ENCODE measurements at places on chromosomes 3 and 15.

DNA sequence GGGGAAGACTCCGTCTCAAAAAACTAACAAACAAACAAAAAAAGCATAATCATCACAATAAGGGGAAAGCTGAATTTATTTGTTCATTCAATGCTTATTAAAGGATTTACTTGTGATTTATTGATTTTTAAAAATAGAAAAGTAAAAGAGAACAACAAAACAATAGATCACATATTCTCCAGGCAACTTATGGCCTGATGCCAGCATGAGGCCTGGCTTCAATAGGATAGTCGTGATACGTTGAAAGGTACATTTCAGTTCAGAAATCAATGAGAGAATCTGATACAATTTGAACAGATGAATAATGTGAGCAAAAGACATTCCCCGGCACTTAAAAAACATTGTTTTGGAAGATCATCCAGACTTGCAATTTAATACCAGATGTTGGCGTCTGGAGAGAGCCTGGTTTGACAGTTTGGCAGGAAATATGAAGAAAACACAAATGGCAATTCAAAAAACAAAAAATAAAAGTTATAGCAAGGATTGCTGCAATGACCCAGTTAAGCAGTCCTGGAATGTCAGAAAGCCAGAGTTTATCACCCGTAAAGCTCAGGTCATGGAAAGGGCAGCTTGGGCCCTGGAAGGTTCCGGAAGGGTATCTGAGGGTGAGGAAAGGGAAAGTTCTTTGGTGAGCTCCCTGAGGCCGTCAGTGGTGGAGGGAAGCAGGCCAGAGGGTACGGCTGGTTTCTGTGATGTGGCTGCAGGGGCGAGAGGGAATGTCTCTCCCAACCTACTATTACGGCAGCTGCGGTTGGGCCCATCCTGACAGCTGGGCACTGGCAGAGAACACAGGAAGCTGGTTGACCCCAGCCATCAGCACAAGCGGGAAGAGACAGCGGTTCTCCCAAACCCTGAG lies 230.2 kb upstream of the HES1 start:
- no peak for DNase-seq

GRCh38 chr3:79255702-79256101 lies 512.1 kb downstream of the ROBO1 start:
- no peak for DNase-seq

GRCh38 chr15:70856177-70856883 lies 2.4 kb upstream of the LARP6 start:
- no peak for DNase-seq

GRCh38 chr3:190127195-190127594 lies 6.5 kb upstream of the P3H2 start:
- DNase-seq, result no peak

GRCh38 chr3:54822206-54822605 lies 105.7 kb downstream of the LRTM1 start:
- no peak for DNase-seq

GRCh38 chr3:3587647-3587972 lies 211.6 kb upstream of the LRRN1 start:
- no peak for DNase-seq

DNA sequence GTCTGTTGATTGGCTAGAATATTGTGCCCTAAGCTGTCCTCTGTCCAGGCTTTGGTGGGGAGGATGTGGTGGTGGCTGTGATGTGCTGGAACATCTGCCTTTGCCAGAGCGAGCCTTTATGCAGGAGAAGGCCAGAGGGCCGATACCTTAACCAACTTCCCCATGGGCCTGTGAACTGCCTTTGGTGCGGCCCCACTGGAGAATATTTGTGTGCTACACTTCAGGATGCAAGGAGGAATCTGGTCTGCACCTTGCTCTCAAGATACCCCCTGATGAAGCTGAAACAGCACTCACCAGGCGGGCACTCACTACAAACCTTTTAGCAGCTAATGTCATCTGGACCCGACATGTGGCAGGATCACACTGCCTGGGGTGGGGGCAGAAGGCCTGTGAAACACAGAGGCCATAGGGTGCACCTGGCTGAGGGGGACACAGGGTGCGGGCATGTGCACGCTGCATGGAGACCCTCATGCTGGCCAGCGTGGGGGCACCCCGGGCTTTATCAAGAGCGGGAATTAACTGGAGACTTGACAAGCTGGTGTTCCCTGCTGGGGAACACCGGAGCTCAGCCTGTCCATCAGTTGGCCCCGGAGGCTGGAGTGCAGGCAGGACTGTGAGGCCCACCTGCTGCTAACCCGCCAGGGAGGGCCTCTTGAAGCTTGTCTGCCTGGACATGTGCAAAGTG lies 16.4 kb downstream of the PRR23E start:
- no peak for DNase-seq

DNA sequence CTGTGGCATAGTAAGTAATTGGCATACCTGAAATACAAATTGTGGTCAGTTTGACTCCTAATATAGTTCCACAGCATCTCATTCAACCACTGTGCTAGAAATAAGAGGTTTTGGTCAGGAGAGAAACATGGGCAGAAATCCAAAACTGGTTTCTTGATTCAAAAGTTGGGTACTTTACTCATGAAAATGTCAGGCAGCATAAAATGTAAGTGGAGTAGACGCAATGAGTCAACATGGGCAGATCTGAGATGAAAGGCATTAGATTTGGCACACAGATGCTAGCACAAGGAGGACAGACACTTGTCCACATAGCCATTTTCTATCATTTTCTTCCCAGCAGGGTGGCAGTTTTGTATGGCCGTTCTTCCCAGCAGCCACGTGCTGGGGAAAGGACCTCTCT lies 255.8 kb upstream of the CDIN1 start:
- no peak for DNase-seq

DNA sequence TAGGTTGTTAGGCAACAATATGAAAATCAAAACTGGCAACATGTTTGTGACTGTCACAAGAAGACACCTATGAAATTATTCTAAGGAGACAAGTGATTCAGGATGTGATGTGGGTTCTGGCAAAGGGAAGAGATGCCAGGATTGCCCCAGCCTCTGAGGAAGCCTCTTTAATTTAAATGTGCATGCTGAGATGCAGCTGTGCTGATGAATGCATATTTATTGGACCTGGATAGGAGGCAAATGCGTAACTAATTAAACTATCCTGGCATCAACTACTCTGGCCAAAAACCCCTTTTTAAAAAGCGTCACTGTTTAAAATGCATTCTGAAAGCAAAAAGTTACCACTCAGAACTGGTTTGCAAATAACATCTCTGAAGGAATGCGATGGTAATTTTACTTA lies 176.5 kb upstream of the DPH6 start:
- DNase-seq, result no peak

GRCh38 chr3:119937229-119937628 lies 155.3 kb downstream of the NR1I2 start:
- DNase-seq, result peak; percentile 49

- no peak for DNase-seq
These were observed 29.3 kb downstream of the PDIA5 start for GRCh38 chr3:123096126-123096525.

DNA sequence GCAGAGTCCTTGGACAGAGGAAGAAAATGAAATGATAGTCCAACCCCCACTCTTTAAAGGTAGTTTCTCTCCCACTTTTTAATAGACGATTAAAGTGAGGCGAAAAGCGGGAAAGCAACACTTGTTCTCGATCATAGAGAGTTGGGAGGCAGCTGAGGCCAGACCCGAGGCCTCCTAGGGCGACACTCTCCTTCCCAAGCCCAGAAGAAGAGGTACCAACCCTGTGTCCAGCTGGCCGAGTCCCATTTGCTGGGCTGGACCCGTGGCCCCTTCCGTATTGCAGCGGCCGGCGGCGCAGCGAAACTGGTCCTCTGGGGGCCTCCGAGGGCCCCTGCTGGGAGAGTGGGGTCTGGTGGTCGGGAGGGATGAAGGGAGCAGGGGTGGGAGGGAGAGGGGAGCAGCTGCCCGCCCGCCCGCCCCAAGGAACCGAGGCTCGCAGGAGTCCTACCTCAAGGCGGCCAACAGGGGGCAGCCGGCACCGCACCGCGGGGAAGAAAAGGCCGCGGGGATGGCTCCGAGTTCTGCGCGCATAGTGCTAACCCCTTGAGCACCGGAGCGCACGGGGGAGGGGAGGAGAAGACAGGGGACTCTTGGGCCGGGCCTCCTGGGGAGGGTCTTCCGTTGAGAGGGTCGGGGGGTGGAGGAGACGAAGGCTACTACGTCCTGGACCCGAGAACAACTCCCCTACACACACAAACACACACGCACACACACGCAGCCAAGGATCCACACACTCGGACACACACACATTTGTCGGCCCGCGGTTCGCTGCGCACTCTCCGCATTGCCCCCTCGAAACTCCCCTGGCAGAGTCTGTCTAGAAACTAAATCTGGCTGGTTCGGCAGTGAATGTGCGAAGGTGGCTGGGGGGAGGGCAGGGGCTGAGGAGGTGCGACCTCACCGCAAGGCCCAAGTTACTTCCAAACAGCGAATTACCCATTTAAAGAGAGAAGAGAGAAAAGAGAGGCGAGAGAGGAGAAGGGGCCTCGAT lies 2.0 kb downstream of the WNT5A start:
- DNase-seq, result no peak

DNA sequence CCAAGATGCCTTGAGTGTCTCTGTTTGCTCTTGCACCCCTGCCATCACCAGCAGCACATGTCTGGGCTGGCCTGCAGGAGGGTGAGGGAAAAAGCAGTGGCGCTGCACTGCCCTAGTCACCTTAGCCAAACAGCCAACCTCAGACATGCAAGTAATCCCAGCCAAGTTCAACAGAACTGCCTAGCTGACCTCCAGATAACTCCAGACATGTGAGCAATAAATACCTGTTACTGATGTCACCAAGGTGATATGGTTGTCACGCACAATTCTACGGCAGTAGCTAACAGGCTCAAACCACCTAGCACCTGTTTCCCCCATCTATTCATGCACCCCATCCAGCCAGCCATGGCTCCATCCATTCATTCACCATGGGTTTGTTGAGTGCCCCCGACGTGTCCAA lies 99.9 kb downstream of the SRGAP3 start:
- DNase-seq, result no peak

DNA sequence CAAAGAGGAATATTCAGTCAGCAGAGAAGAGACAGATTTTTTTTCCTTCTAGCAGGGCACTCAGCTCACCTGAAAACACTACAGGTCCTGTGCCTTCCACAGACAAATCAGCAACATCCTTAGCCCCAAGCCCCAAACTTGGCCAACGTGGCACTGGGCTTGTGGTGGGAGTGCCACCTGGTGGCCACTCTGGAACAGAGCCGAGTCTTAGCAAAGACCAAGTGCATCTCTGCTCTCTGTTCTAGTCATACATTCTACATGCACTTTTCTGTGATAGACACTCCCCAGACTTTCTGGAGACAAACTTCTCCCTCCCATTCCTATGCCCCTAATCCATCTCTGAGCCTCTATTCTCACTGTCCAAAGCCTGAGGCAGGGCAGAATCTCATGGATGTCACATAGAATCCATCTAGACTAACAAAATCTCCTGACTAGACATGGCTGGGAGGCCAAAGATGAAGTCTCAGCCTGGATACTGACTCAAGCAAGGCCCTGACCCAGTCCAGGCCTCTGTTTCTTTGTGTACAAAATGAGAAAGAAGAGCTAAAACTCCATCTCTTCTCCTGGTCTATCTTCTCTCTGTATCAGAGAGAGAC lies 5.1 kb upstream of the SEMA7A start:
- DNase-seq, result peak; percentile 80

DNA sequence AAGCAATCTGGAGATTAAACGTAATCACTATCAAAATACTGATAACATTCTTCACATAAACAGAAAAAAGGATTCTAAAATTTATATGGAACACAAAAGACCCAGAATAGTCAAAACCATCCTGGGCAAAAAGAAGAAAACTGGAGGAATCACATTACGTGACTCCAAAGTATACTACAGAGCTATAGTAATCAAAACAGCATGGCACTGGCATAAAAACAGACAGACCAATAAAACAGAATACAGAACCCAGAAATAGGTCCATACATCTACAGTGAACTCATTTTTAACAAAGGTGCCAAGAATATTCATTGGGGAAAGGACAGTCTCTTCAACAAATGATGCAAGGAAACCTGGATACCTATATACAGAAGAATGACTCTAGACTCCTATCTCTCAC lies 621.9 kb upstream of the CCDC54 start:
- no peak for DNase-seq

DNA sequence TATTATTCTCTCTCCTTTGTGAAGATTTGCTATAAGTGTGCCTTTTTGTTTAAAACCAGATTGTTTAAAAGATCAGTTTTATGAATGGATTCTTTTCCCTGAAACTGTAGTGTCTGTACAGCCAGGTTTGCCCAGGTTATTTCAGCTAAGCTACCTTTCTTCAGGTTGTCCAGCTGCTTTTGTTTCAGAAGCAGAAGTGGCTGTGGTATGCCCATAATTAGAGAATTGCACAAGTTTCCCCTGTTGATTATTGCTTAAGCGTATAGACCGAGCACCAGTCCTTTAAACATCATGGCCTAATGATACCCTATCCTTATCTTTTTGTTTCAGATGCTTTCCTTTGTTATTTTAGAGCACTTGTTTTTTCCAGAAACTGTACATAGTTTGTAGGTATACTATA lies 10.2 kb downstream of the ASB7 start:
- no peak for DNase-seq

DNA sequence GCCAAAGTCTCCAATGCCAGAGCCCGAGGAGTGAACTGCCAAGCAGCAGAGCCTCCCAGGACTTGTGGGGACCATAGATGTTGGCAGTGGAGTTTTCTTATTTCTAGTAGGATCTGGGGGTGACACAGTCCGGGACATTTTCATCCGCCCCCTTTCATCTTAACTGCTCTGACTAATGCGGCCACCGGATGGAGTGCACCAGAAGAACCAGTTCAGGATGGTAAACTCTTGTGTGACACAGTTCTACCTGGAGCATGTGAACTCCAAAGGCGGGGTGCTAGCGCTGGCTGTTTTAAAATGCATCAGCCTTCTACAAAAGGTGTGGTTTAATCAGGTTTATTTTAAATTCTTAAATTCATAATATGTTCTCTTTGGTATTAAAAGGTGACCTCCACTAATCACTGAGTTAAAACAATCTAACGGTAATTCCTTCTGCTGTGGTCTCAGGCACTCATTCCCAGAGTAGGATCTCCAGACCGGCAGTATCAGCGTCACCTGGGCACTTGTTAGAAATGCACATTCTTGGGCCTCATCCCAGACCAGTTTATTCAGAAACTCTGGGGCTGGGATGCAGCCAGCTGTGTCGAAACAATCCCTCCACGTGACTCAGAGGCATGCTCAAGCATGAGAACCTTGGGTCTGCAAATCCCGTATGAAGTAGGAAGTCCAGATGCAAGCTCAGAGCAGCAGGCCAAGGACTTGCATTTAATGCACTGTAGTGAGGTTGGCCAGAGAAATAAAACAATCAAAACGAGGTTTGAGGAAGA lies 105.5 kb downstream of the GABRB3 start:
- no peak for DNase-seq

- DNase-seq, result no peak
These were observed 129.4 kb downstream of the UACA start for GRCh38 chr15:70633991-70634390.

All from CD4-positive, alpha-beta T cell treated with Interleukin-10 for 1 hour (primary cell).